Bronchial epithelial cell (primary cell): ENCODE measurements at places on chromosomes 5 and 9.

- DNase-seq, result no peak
Observed at GRCh38 chr5:135392256-135392655, 6.8 kb downstream of the MACROH2A1 start.

- DNase-seq, result no peak
Observed at GRCh38 chr9:98605116-98605515, 103.6 kb downstream of the GABBR2 start.

DNA sequence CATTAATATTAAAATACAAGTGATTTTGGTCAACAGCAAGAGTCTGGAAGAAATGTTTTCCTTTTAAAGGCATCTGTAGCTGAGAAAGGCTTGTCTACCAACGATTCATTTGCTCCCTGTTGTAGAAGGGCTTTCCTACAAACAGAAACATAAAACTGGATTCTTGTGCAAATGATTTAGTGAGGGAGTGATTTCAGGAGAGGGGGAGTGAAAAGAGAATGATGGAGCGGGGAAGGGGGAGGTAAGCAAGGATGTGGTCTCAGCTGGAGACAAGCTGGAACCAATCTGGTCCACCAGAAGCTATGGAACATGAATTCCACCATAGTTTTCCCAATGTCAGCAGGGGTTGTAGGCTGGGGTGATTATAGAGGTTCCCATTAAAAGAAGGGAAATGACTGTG lies 196.3 kb downstream of the FBXO4 start:
- no peak for DNase-seq

DNA sequence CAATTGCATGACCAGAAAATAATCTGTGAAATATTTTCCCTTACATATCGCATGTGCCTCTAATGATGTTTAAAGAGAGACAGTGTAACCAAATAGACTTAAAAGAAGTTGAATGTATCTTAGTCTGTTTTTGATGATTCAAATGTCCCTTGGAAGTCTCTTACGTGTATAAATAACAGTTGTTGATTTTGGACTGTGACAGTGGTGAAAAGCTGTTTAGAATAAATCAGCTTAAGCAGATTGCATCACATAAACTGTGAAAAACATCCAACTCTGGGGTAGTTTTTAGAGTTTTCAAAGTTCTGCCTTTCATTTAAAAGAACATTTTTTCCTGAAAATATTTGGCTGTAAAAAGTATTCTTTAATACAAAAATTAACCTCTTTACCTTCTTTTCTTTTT lies 301.1 kb downstream of the PRR16 start:
- DNase-seq, result no peak

GRCh38 chr5:485946-486491 lies 38.2 kb downstream of the SLC9A3 start:
- no peak for DNase-seq

DNA sequence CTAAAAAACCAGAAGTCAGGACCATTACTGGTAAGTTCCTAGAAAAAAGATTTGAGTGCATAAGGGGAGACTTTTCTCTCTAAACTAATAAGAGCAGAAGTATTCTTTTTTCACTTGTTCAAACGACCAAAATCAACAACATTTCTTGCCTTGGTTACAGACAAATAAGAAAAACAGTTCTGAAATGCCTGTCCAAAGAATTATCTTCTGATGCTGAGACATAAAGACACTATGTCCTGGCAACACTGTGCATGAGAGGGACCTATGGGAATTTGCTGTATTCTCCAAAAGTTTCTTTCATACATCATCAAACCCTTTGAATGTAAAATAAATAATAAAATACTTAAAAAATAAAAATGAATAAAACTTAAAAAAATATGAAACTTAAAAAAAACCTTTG lies 50.4 kb downstream of the ZNF474 start:
- DNase-seq, result no peak
